Stimulated activated naive CD4-positive, alpha-beta T cell (primary cell): ENCODE measurements at places on chromosomes 1 and 21.

- no peak for DNase-seq
These were observed 15.0 kb downstream of the SLC6A9 start for GRCh38 chr1:44016041-44016889.

GRCh38 chr1:222665964-222666363, 46.3 kb downstream of the AIDA start:
- no peak for DNase-seq

DNA sequence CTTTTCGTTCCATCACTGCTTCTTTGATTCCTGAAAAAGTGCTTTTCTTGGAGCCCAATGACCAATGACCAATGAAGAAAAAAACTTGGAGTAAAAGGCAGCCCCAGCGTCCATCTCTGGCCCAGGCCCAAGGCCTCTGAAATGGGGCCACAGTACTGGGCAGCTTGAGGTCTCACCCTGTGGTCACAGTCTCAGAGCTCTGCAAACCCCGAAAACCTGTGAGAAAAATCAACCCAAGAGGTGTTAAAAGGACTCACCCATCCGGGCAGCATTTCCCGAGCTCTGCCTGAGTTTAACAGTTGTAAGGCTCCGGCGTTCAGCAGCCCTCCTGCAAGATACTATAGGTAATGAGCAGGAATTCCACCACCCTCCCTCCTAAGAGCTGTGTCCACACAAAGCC, 2.1 kb upstream of the EFHD2 start:
- DNase-seq, result no peak

GRCh38 chr1:93758842-93759515, 77.3 kb upstream of the BCAR3 start:
- no peak for DNase-seq

- peak; percentile 15 for DNase-seq
These were observed 7.9 kb downstream of the ACAP3 start for GRCh38 chr1:1299686-1300351.

DNA sequence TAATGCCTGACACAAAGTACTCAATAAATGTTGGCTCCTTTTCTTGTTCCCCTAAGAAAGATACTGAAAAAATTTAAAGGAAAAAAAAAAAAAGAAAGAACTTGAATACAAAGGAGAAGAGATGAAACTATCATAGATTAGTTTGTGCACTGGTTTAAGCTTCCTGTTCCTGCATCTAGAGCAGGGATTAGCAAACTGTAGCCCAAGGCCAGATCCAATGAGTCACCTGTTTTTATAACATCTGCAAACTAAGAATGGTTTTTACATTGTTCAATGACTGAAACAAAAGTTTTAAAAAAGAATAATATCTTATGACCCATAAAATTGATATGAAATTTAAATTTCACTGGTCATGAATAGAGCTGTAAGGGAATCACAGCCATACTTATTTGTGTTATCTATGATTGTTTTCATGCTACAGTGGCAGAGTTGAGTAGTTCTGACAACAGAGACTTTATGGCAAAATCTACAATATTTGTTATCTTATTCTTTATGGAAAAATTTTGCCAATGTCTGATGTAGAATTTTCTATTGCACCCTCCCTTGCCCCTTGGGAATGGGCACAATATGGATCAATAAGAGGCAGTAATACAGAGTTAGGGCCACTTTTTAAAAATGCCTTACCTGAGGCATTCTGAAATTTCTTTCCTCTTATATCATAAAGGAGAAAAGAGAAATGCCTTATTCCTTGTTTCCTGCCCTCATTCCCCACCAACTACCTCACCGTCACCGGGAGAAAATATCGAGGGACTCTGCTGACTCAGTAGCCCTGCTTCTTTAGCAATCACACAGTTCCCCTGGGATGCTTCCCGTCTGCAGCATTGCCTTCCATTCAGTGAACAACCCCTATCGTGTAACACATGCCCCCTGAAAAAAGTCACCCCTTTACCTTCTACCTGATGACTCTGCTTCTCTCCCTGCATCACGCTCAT, 50.6 kb downstream of the WDR64 start:
- no peak for DNase-seq

GRCh38 chr1:67689267-67690017, 4.4 kb downstream of the GADD45A start:
- DNase-seq, result no peak

GRCh38 chr1:84387480-84388163, 10.7 kb upstream of the DNASE2B start:
- DNase-seq, result no peak

GRCh38 chr1:208852911-208853310, 608.7 kb upstream of the PLXNA2 start:
- DNase-seq, result no peak

DNA sequence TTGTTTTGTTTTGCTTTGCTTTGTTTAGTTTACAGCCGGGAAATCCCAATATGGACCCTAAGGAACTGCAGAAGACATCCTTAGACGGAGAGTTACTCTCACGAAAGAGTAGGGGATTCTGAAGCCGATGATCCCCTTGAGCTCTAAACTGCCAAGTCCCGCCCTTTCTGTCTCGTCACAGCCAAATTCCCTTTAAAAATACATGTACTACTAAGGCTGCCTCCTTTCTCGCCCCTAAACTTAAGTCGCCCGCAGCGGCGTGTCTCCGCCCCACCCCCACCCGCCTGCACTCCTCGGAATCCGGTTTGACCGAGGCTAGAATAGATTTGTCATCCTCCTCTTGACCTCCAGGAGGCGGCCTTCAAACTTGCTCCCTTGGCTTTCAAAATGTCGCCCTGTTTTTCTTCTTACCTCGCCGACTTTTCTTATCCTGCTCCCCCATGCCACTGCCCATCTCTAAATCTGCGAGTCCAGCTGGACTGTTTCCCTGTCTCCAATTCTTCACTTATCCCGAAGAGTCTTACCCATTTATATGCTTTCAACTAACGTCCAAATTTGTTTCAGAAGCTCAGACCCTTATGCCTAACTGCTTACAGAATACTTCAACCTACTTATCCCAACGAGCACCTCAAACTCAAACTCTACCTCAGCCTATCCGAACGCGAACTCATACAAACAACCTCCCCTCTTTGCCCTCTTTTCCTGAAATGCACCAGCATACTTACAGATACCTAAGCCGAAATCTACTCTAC, 10.9 kb upstream of the BOLA1 start:
- DNase-seq, result peak; percentile 56

DNA sequence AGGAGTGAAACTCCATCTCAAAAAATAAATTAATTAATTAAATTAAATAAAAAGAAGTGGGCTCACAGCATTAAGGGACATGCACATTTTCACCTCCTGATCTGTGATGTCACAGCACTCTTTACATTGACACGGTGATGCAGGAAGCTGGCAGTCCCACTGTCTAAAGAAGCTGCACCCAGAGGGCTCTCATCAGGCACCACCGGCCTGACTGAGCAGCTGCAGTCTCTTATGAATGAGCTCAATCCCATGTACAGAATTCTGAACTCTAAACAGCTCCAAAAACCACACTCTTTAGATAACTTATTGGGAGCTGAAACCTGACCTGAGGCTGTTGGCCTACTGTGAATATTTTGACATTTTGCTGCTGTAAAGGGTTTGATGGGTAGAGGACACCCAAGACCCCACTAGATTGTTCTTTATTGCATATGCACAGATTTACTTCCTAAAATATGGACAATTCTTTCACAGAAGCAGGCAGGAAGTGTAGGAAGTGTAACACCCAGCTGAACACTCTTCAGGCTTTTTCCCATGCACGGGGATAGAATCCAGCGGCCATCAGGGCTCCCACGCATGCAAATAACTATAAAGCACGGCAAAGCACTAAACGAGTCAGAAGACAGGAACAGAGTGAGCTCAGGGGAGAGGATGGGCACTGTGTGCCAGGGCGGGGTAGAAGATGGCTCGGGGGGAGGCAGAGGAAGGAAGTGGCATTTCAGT, 46.2 kb downstream of the L1TD1 start:
- DNase-seq, result no peak

DNA sequence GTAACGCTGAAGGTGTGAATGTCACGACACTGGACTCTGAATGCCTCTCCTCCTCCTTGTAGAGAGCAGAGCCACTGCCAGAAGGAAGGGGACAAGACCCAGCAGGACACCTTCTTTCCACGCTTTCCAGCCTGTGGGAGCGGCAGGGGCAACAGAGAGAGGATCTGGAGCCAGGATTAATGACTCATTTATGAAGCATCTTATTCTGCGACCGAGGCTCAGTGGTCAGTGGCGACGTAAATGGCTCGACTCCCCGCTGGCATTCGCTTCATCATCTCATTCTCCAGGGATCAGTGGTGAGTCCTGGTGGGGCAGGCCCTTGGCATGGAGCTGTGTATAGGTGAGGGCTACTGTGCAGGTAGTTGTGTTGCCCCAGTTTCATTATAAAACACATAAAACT, 4.6 kb downstream of the SLC37A1 start:
- DNase-seq, result no peak

DNA sequence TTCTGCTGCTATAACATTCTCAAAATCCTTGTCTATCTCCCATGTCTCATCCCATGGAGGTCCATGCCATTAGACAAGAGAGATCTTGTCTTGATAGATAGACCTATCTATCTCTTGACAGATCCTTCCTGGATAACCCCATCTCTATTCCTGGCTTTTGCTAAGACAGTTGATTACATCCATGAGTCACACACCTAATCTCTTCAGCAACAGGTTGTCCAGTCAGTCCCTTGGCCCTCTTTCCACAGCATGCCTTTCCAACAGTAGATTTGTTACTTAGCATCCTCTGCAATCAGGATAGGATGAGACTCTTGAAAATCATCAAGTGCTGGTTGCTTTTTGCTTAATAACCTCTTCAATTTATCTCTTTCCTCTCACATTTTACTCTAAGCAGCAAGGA, 46.6 kb downstream of the TRMT1L start:
- DNase-seq, result no peak

GRCh38 chr1:172390683-172391551, 29.6 kb upstream of the C1orf105 start:
- DNase-seq, result no peak

DNA sequence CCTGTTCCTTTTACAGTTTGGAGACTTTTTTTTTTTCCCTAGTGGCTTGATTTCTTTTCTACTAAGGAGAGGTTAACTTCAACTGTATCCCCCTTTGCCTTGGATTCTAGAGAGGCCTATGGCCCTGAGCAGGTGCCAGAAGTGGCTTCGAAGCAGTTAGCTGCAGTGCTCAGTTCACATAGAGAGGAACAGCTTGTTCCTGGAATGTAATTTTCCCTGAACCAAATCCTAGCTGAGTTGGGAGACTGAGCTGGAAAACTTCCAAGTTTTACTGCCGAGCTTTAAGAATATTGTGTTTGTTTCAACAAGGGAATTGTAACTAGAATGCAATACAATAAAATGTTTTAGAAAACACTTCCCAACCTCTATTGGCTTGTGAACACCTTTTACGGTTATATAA, 17.5 kb downstream of the RD3 start:
- DNase-seq, result no peak

DNA sequence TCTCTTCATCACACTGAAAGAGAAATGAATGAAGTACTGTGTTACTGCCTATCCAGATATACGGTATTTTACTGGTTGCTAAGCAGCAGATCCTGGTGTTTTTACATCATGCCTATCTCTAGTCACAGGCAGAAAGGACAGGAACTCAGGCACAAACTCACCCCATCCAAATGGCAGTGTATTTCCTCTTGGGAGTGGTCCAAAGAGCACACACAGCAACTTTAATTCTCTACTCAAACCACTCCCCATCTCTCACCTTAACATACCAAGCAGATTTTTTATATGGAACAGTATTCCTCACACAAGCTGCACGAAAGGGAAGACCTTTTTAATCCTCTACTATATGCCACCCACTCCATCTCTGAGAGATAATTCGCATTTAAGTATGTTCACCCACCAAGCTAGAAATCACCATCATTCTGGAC, 27.3 kb downstream of the EIF4G3 start:
- no peak for DNase-seq

- no peak for DNase-seq
These were observed 149.8 kb upstream of the NR5A2 start for GRCh38 chr1:199877526-199878384.

DNA sequence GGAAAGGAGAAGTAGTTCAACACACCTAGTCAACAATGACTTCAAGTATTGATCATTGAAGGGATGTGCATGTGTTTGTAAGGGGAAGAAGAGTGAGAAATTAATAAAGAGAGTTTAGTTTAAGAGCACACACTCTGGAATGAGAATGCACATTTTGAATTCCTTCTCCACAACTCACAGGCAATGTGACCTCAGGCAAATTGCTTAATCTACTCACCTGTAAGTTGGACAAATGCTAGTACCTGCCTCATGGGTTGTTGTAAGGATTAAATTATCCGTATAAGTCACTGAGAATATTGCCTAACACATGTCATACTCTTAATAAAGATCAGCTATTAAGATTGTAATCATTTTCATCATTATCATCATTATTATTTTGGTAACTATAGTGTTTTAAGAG, 204.0 kb upstream of the NFIA start:
- no peak for DNase-seq
